Smooth muscle cell of the pulmonary artery (primary cell): ENCODE measurements at places on chromosomes 13 and 19. TPM values are rescaled to one million over a fixed set of nuclear protein-coding genes. Genes with fewer than 3 reads are reported as not detected.

The RHPN2 gene
- total RNA-seq: 2.8 and 4.3 TPM in 2 replicates

The NAPSA gene
- 0.33 and 0.36 TPM in 2 replicates for total RNA-seq

The ZNF625 gene
- 9.2 and 9.3 TPM in 2 replicates for total RNA-seq

The NKG7 gene
- total RNA-seq: not detected in 2 replicates

The LYPD3 gene
- total RNA-seq: not detected in 2 replicates

The KIR2DL3 gene
- total RNA-seq: not detected in 2 replicates

The SLC27A5 gene
- total RNA-seq: 5.1 and 9.1 TPM in 2 replicates

The CILP2 gene
- 0.17 and 0.20 TPM in 2 replicates for total RNA-seq

The NCR1 gene
- not detected in 2 replicates for total RNA-seq

The THSD1 gene
- 3.9 and 8.8 TPM in 2 replicates for total RNA-seq

The ERICH4 gene
- not detected in 2 replicates for total RNA-seq

The GDF15 gene
- total RNA-seq: 78.5 and 124 TPM in 2 replicates

The KLK4 gene
- total RNA-seq: not detected in 2 replicates

The C1QTNF9 gene
- not detected in 2 replicates for total RNA-seq

The CYP2S1 gene
- total RNA-seq: 0.13 and 0.46 TPM in 2 replicates

The HIF3A gene
- total RNA-seq: 0.13 and 2.8 TPM in 2 replicates

The CEACAM4 gene
- not detected in 2 replicates for total RNA-seq

The CYSLTR2 gene
- 0.17 and 1.5 TPM in 2 replicates for total RNA-seq

The SOX1 gene
- not detected in 2 replicates for total RNA-seq

The ZNF880 gene
- total RNA-seq: 21.9 and 34.0 TPM in 2 replicates

The SHANK1 gene
- total RNA-seq: 5.8 and 6.4 TPM in 2 replicates

The PIK3R2 gene
- 32.0 and 55.7 TPM in 2 replicates for total RNA-seq

The KLK5 gene
- not detected in 2 replicates for total RNA-seq

The ZNF433 gene
- 3.4 and 4.5 TPM in 2 replicates for total RNA-seq

The ZNF227 gene
- total RNA-seq: 18.6 and 19.0 TPM in 2 replicates

The ZNF497 gene
- 0.91 and 2.0 TPM in 2 replicates for total RNA-seq

The CYP4F8 gene
- total RNA-seq: not detected in 2 replicates

The SPACA4 gene
- total RNA-seq: not detected in 2 replicates
